ENCODE measurements at places on chromosomes 4 and X.

- no peak for DNase-seq
Measured at GRCh38 chr4:38500433-38500832, 163.6 kb upstream of the KLF3 start.

DNA sequence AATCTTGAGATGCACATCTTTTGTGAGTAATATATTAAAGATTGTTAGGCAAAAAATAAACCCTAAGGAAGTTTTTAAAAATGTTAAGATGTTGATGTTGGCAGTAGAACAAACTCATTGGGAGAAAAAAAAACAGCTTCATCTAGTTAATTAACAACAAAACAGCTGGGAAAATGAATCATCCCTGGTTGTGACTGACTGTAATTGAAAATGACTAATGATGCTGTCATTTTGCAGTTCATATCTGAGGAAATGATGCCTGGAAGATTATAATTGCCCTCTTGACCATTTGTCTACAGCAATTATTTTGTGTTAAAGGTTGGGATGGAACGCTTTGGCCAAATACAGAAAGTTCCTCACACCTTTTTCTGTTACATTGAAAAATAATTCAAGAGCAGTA lies 760.4 kb upstream of the FTHL17 start:
- no peak for DNase-seq

GRCh38 chr4:55364691-55365344 lies 18.8 kb downstream of the SRD5A3 start:
- no peak for DNase-seq

- no peak for DNase-seq
Measured at GRCh38 chrX:13876652-13877051, 59.8 kb upstream of the GPM6B start.

DNA sequence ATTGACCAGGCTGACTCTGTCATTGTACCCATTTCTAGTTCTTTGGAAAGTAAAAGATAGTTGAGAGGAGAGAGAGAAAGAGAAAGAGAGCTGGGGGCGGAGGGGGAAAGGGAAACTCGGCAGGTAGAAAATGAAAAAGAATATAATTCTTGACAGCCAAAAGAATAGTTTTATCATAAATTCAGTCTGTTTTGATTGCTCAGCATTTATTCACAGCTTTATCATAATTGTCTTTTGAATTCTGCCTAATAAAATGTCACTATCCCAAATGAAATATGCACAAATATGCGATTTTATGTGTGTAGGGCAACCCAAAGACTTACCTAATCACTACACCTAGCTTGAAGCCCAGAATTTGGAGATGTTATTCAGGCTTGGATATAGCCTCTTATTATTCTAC lies 1024.0 kb upstream of the PABPC4L start:
- no peak for DNase-seq

DNA sequence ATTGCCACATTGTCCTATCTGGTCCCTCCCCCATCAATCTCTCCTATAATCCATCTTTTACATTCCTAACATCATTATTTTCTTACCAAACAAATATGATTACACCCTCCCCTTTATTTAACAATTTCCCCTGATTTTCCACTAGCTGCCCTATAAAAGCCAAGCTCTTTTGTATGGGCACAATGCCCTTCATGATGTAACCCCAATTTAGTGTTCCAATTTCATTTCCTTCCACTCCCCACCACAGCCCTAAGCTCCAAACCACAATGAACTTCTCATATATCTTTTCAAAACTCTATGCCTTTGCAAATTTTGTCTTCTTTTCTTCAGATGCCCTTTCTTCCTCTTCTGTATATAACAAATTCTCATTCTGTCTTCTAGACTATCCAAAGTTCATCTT lies 39.5 kb upstream of the PTPN13 start:
- DNase-seq: no peak

DNA sequence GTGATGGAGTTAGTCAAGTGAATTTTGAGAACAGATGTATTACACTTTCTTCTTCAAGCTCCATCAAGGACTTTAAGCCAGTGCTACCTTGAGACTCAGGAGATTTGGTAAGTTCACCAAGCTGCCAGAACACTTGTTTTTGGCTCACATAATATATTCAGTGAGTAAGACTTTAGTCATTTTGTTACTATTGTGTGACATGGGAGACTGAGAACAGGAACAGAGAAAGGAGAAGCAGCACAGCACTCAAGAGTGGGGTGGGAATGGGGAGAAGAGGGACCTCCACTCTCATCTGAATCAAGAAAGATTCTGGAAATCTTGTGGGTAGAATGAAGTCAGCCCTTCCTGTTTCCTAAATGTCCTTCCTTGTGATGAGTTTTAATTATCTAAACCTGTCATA lies 87.3 kb upstream of the TET2 start:
- DNase-seq: no peak

GRCh38 chr4:168812806-168813205 lies 197.2 kb downstream of the CBR4 start:
- no peak for DNase-seq

GRCh38 chr4:188841523-188841922 lies 702.3 kb downstream of the TRIML1 start:
- no peak for DNase-seq

DNA sequence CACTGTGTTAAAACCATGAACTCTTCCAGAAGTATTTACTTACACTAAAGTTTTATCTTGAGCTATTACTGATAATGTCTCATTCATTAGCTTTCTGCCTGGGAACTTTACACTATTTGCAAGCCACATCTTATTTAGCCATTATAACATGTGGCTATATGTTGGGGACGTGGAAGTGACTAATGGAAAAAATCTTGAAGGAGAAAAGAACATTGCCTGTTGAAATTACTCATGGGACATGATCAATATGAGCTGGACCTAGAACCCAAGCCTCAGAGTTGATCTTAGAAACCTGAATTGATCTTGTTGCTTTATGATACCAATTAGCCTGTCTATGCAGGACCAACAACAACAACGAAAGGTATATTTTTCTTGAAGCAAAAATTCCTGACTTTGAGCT lies 22.5 kb upstream of the ARHGAP6 start:
- DNase-seq: no peak

DNA sequence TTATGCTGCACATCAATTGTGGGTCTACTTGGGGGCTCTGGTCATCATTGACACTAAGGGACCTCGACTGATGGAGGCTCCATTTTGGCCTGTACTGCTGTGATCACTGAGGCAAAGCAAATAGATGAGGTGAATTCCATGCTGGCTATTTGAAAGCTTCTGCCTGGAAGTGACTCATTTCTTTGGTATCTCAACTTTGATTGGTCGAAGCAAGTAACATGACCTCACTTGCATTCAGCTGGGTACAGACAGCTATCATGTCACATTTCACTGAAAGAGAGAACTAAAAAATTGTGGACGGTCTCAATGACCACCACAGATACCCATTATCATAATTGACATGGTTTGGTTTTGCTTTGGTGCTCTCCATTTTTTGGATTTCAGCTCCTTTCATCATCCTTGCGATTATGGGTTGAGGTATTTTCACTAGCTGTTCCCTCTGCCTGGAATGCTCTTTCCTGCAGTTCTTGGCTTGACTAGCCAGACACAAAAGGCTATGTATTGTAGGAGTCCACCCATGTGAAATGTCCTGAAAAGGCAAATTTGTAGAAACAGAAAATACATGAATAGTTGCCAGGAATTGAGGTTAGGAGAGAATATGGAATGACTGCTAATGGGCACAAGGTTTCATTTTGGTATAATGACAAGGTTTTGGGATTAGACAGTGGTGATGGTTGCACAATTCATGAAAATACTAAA lies 369.2 kb upstream of the LCORL start:
- no peak for DNase-seq

DNA sequence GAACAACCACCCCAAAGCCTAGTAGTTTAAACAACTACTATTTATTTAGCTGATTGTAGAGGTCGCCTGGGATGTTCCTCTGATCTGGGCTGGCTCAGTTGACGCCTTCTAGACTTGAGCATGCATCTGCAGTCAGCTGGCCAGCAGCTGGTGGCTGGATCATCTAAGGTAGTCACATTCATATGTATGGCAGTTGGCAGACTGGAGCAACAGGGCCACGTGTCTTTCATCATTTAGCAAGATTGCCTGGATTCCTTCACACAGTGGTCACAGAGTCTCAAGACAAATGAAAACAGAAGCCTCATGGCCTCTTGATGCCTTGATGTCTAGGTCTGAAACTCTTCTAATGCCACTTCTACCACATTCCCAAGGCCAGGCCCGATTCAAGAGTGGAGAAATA lies 220.6 kb upstream of the S100G start:
- DNase-seq: no peak

DNA sequence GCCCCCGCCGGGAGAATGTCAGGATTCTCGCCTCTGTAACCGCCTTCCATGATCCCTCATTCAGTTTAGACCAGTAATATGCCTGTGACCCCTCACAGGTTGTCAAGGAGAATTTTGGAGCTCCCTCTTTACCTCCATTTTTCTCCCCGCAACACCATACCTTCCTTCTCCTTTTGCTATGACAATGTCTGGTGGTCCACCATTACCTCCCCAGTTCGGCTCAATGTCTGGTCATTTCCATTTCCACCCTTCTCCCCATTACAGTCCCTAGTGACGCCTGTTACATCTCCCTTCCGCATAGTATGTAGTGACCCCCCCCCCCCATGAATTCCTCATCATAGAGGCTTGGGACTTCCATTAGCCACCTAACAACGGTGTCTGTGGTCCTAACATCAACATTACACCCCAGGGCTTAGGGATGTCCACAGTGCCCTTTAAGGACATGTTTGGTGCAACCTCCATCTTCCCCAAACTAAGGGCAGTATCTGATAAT lies 700 bp downstream of the ARAF start:
- DNase-seq: no peak

- no peak for DNase-seq
Measured at GRCh38 chr4:70712604-70713452, 8.9 kb upstream of the RUFY3 start.

DNA sequence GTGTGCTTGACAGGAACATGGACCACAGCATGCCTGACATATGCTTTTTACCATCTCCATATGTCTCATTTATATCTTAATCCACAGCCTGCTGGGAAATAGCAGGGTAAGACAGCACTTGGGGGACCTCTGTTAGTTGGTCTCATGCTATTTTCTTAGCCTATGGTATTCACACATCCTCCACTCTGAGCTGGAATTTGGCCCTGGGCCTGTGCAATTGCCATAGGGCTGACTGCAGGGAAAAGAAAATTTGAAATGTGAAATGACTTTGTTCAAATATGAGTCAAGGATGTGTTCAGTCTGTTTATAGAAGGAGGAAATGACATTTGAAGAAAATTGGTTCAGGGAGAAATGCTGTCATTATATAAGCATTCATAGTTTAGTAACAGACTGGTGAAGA lies 9.6 kb upstream of the MAP7D3 start:
- no peak for DNase-seq

DNA sequence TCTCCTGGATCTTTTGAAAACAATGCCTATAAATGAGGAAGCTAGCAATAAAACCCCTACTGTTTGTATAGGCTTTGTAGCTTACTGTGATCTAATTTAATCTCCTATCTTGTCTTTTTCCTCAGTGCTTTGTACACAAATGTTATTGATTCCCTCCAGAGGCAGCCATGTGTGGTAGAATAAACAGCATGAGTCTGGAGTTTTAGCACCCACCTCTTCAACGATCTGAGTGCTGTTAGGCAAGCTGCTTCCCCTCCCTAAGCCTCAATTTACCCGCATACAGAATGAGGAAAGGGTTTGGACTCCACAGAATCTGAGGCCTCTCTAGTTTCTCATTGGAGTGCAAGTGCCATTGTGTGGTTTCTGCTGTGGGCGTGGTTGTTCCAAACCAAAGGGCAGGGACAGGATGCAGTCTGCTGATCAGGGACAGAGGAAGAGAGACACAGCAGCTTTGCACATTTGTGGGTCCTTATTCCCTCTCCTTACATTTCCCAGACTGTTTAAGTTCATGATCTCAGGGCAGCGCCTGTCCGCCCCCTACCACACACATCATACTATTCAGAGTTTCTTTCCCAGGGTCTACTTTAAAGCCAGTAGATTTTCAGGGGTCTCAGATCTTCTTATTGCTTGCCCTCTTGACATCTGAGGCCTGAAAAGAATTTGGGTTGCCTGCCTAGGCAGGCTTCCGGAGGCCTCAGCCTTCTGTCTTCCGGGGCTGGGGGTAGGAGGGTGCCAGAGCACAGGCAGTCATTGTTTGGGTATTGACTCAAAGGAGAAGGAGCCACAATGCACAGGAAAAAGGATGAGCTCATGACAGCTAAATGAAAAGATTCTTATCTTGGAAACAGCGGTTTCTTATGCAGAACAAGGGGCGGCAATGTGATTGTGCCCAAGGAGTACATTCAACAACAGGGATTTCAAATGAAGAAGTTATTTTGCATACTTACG lies 114.9 kb upstream of the TEX13D start:
- peak; percentile 66 for DNase-seq
